ENCODE measurements at places on chromosomes 12 and 14. TPM values are rescaled to one million over a fixed set of nuclear protein-coding genes. Genes with fewer than 3 reads are reported as not detected.

DNA sequence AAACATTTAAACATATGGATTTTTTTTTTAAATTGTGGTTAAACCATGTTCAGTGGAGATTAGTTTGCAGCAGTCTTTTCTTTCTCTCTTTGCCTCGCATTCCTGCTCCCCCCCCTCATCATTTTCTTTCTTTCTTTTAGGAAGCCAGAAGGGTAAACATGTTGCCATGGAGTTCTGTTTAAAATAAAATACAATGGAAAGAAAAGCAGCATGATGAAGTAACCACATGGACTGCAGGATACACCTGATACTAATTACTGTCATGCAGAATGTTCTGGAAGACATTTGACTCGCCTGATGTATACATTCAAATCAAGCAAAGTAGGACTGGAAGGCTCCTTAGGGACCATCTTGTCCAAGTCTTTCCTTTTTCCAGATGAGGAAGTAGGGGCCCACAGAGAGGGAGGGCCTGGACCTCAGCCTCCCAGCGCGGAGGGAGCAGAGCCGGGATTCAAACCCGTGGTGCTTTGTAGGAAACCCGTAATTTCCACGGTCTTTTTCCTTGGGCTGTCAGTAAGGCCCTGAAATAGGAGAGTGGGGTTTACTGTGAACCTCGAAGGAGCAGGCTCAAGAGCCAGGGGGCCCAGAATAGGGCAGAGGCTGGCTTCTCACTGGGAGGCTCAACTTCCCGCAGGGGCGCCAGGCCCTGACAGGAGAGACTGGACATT, 2.4 kb upstream of the MEG3 start:
- H3K4me3 ChIP-seq = no peak overlapping the region
- H3K4me1 ChIP-seq = peaks cover 5% of the 10 kb centered on the region
- no peak for DNase-seq
- H3K27me3 ChIP-seq = peaks cover 38% of the 10 kb centered on the region
- H3K36me3 ChIP-seq = peaks cover 2% of the 10 kb centered on the region

GPR162 gene
- not detected for total RNA-seq

GRCh38 chr12:568486-568885, 94.8 kb downstream of the NINJ2 start:
- no peaks in the 10 kb centered on the region for H3K27me3 ChIP-seq
- DNase-seq = no peak
- H3K36me3 ChIP-seq = no peaks in the 10 kb centered on the region
- H3K4me1 ChIP-seq = peaks cover 47% of the 10 kb centered on the region
- peak overlapping the region; percentile 74 for H3K27ac ChIP-seq

GRCh38 chr12:120498870-120499515, 3.1 kb downstream of the DYNLL1 start:
- H3K36me3 ChIP-seq = peaks cover 2% of the 10 kb centered on the region
- H3K4me3 ChIP-seq = no peak overlapping the region
- H3K27ac ChIP-seq = peak overlapping the region; percentile 77
- peaks cover 33% of the 10 kb centered on the region for H3K4me1 ChIP-seq
- DNase-seq = no peak
- H3K27me3 ChIP-seq = no peaks in the 10 kb centered on the region

DNA sequence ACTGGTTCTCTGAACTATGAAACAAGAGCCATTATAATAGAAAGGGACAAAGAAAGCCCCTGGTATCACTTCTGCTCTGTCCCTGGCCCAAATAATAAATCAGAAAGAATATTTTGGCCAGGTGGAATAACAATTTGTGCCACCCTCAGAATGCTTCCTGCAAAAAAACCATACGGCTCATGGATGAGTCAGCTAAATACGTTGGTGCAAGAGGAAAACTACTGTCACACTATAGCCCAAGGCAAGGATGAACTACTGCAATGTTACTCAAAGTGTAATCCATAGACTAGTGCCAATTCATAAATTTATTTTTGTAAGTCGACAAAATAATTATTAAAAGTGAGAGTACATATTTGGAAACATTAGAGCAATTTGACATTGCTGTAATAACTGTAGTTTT, 68.2 kb downstream of the ANKS1B start:
- no peaks in the 10 kb centered on the region for H3K36me3 ChIP-seq
- no peak for DNase-seq
- no peak overlapping the region for H3K27ac ChIP-seq
- no peaks in the 10 kb centered on the region for H3K27me3 ChIP-seq
- H3K4me3 ChIP-seq = no peak overlapping the region

RPGRIP1 gene
- total RNA-seq = 0.94 TPM

- H3K27ac ChIP-seq = peak overlapping the region; percentile 91
- H3K27me3 ChIP-seq = no peaks in the 10 kb centered on the region
- no peaks in the 10 kb centered on the region for H3K36me3 ChIP-seq
Observed at GRCh38 chr14:76929927-76930326, 98.6 kb downstream of the IRF2BPL start.

DNA sequence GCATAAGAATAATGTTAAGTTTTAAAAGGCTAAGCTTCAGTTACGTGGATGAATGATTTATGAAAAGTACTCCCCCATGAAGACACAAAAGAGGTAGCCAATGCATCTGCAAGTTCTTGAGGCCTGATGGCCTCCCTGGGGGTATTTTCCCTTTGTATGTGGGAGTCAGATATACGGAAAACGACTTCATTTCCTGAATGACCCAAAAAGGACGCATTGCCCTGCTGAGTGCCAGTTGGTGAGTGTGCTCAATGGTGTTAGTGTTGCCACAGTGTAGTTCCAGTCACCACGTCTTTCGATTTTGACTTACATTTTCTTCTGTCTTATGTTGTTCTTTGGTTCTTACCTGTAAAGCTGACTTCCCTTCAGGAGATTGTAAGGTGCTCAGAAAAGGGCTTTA, 8.0 kb downstream of the ETV6 start:
- no peaks in the 10 kb centered on the region for H3K36me3 ChIP-seq
- H3K27ac ChIP-seq = peak overlapping the region; percentile 80
- DNase-seq = no peak
- peaks cover 76% of the 10 kb centered on the region for H3K4me1 ChIP-seq
- H3K27me3 ChIP-seq = no peaks in the 10 kb centered on the region

DNA sequence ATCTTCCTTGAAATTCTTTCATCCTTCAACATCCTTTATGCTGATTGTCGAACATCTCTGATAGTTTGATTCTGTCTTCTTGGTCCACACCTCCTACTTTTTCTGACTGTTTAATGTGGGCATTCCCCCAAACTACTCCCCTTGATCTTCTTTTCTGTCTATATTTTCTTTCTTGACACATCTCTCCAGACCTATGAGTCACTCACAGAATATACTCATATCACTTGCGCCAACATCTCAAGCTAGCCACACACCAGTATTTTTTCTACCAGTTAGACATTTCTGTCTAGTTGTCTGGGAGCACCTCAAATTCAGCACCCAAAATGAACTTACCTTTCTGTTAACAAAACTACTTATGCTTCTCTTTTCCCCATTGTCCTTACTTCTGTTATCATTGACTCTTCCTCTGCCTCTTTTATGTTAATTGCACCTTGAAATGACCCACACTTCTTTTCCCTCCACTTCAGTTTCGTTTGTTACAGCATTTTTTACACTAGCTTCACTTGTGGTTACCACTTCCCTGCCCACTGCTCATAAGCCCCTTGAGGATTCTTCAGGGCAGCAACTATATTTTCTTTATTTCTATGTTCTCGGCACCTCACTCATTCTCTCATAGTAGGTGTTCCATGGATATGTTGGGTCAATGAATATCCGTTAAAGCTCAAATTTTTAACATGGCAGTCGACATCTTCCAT, 33.5 kb downstream of the TSHR start:
- H3K4me1 ChIP-seq = no peaks in the 10 kb centered on the region
- H3K27me3 ChIP-seq = peaks cover 19% of the 10 kb centered on the region
- no peak for DNase-seq

OR4E2 gene
- not detected for total RNA-seq

- DNase-seq = no peak
- peaks cover 9% of the 10 kb centered on the region for H3K36me3 ChIP-seq
- H3K27me3 ChIP-seq = no peaks in the 10 kb centered on the region
- peak overlapping the region; percentile 99 for H3K27ac ChIP-seq
- H3K4me3 ChIP-seq = peak overlapping the region; percentile 98
- H3K4me1 ChIP-seq = peaks cover 39% of the 10 kb centered on the region
Observed at GRCh38 chr12:111841236-111841749, 735 bp upstream of the MAPKAPK5 start.

DNA sequence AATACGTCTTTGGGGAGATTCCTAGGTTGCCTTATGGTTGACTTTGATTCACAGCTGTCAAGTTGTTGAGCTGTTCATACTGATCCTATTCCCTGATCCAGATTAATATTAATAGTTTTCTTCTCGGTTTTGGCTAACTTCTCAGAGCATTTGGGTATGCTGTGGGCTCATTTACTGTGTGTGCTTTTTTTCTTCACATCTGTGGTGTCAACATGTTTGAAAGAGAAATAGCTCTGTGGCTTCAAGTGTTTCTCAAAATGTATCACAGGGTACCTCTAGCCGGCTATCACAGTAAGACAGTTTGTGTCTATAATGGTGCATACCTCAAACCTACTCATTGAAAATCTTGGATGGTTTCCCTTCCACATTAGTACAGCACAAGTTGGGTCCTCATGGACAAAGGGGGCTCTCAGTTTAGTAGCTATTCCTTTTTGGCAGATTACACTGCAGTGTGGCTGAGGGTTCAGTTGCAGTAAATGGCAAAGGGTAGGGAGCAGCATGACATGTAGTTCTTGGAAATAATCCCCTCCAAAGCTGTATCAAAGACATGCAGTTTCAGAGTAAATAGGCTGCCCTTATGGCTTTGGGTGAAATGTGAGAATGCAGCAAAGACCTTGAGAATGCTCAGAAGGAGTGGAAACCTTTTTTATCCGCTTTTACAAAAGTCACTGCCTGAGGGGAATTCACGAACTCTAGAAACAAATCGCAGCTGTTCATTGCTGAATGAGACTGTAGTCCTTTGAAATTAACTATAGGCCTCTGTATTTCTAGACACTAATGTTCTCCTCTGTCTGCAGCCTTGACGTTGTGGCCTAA, 102.4 kb upstream of the ATF1 start:
- DNase-seq = no peak
- no peak overlapping the region for H3K27ac ChIP-seq
- no peak overlapping the region for H3K4me3 ChIP-seq
- peaks cover 2% of the 10 kb centered on the region for H3K36me3 ChIP-seq

GRCh38 chr12:61542551-61542950, 717.7 kb upstream of the USP15 start:
- H3K36me3 ChIP-seq = no peaks in the 10 kb centered on the region
- no peak overlapping the region for H3K27ac ChIP-seq
- no peak overlapping the region for H3K4me3 ChIP-seq
- H3K4me1 ChIP-seq = no peaks in the 10 kb centered on the region

DHH gene
- 0.44 TPM for total RNA-seq

- no peak overlapping the region for H3K4me3 ChIP-seq
- H3K27me3 ChIP-seq = no peaks in the 10 kb centered on the region
- H3K27ac ChIP-seq = peak overlapping the region; percentile 95
- no peak for DNase-seq
- H3K36me3 ChIP-seq = no peaks in the 10 kb centered on the region
Observed at GRCh38 chr12:14258575-14258940, 106.9 kb upstream of the ATF7IP start.

DNA sequence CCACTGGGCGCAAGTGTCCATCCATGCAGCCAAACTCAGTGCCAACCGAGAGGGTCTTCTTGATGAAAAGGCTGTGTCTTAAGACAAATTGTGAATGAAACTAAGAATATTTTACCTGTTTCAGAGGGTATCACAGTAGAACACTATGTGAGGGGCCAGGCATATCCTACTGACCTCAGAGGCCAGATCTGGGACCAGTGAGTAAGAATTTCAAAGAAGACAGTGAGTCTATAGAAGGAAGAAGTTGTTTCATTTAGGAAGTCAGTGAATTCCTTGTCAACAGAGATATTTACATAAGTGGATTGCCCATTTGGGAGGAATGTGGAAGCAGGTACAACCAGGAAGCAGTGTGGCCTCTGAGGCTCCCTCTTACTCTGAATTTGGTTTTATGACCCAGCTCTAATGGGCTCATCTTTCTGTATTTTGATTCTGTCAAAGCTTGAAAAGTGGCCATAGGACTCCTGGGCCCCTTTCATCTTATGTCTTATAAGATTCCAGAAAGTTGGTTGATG, 137.4 kb downstream of the ZNF664 start:
- H3K27ac ChIP-seq = no peak overlapping the region
- no peaks in the 10 kb centered on the region for H3K36me3 ChIP-seq
- H3K4me1 ChIP-seq = no peaks in the 10 kb centered on the region
- H3K4me3 ChIP-seq = no peak overlapping the region
- peaks cover 5% of the 10 kb centered on the region for H3K27me3 ChIP-seq

- no peaks in the 10 kb centered on the region for H3K4me1 ChIP-seq
- peaks cover 2% of the 10 kb centered on the region for H3K36me3 ChIP-seq
- no peak overlapping the region for H3K4me3 ChIP-seq
- H3K27me3 ChIP-seq = peaks cover 27% of the 10 kb centered on the region
Observed at GRCh38 chr12:80708259-80708974, 983 bp downstream of the MYF6 start.

- no peak overlapping the region for H3K27ac ChIP-seq
- no peak for DNase-seq
- no peaks in the 10 kb centered on the region for H3K36me3 ChIP-seq
- H3K27me3 ChIP-seq = no peaks in the 10 kb centered on the region
- no peak overlapping the region for H3K4me3 ChIP-seq
Observed at GRCh38 chr12:47458279-47458678, 247.6 kb downstream of the RPAP3 start.

GRCh38 chr12:47818467-47819137, 1.1 kb downstream of the HDAC7 start:
- no peaks in the 10 kb centered on the region for H3K36me3 ChIP-seq
- H3K27me3 ChIP-seq = no peaks in the 10 kb centered on the region
- peak overlapping the region; percentile 100 for H3K27ac ChIP-seq
- peak overlapping the region; percentile 97 for H3K4me3 ChIP-seq
- peaks cover 76% of the 10 kb centered on the region for H3K4me1 ChIP-seq
- DNase-seq = no peak

- DNase-seq = no peak
- H3K4me3 ChIP-seq = peak overlapping the region; percentile 58
- no peak overlapping the region for H3K27ac ChIP-seq
- peaks cover 24% of the 10 kb centered on the region for H3K4me1 ChIP-seq
Observed at GRCh38 chr12:113061061-113061694, 4.6 kb downstream of the DTX1 start.

TTC8 gene
- 3.4 TPM for total RNA-seq

RNU4-1 gene
- 2,168 TPM for total RNA-seq

DNA sequence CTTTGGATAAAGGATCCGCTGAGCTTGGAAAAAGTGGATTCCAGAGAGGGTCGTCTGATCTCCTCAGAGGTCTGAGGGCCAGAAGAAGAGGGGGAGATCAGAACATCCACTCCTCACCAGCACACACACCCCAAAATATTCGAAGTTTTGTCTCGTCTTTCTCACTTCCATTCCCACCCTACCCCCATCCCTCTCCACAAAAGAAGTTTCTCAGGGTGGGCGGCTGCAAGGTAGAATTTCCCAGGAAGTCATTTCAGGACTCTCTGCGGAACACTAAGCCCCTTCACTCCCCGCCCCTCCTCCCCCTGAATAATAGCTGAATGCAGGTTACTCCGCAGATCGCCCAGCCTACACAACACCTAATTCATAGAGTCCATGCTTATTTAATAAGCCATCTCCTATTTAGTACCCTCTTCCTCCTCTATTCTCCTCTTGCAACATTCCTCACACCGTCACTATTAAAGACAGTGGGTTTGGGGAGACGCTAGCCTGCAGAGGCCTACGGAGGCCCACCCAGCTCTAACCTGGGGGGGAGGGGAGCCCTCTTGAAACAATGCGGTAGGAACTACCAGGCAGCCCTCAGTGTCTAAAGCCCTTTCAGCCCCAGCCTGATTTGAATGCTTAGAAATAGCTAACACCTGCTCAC, 649 bp upstream of the SALL2 start:
- H3K4me3 ChIP-seq = peak overlapping the region; percentile 92
- H3K36me3 ChIP-seq = no peaks in the 10 kb centered on the region
- peaks cover under 1% of the 10 kb centered on the region for H3K27me3 ChIP-seq
- peak overlapping the region; percentile 68 for H3K27ac ChIP-seq
- peaks cover 17% of the 10 kb centered on the region for H3K4me1 ChIP-seq
- DNase-seq = no peak

CLEC14A gene
- total RNA-seq = not detected

Measured in T-helper 17 cell (primary cell).